CD4-positive, alpha-beta T cell (primary cell): ENCODE measurements at places on chromosomes 5 and 9.

DNA sequence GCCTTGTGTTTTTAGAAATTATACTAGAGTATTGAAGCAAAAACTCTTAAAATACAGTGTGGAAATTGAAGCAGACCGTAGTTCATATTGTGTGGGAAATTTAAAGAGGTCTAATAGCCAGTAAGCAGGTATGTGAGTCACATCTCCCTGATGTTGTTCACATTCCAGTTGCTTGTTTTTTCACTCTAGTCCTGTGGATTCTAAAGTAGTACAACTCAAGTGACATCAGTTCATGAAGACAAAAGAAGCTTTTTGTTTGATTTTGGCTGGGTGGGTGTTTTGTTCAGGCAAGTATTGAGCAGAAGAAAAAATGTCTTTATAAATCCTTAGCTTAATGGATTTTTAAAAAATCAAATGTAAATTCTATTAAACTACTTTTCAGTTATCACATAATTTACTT, 216.2 kb downstream of the MAN2A1 start:
- DNase-seq, result no peak

DNA sequence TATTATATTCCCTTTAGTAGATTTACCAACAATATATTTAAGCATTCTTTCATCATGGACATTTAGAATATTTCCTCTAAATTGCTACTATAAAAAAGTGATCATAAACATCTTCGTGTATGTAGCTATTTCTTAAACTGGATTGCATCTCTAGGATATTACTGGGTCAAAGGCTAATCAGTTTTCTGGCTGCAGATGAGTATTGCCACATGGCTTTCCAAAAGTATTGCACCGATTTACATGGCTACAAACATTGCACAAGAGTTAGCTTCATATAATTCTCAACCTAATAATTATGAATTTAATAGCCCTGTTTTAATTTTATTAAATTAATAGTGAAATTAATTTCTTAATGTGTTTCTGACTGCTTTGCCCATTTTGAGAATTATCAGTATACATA, 183.4 kb downstream of the DMRT2 start:
- DNase-seq, result no peak

GRCh38 chr9:69971643-69972449, 71.8 kb upstream of the MAMDC2 start:
- peak; percentile 26 for DNase-seq

DNA sequence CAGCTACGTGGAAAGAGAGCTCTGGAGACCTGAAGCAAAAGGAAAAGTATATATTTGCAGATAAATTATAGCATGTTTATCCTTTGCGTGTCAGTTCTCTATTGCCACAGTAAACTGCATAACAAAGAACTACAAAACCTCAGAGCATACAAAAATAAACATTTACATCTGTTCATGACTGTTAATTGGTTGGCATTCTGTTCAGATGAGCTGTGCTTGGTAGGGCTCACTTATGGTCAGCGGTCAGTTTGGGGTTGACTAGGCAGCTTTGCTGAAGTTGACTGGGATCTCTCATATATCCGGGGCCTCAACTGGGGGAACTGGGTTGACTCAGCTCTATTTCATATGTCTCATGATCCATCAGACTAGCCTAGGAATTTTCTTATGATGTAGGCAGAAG, 257.7 kb downstream of the TLE1 start:
- no peak for DNase-seq

GRCh38 chr9:119337573-119337972, 31.7 kb downstream of the BRINP1 start:
- no peak for DNase-seq

DNA sequence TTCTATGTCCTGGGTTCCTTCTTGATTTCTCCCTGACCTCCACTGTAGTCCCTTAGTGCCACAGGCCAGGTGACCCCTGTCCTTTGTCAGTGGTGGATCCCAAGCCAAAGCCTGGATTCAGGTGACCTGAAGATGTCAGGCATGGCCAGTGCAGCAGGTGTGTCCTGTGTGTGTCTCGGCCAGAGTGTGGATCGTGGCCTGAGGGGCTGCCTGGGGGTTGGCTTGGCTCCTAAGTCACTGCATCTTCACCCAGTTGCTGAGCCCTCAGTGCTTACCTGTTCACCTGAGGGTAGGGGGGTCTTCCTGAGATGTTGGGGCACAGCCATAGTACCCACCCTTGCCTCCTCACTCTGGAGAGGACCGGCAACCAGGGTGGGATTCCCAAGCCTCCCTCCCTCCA, 61.8 kb upstream of the PITX1 start:
- no peak for DNase-seq

DNA sequence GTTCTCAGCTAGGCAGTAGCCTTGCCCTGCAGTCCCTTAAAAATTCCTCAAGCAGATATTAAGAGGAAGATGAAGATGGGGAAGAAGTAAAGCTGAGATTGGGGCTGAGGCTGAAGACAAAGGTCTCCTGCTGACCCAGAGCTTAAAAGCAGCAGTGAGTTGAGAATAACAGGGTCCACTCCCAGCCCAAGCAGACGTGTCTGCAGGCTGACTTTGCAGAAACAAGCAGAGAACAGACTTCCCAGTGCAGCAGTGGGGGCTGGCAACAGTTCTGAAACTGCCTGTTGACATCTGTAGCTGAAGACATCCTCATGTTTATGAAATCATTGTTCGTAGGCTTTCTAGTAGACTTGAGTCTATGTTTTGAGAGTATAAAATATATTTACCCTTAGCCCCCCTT, 1.1 kb downstream of the CTXN3 start:
- DNase-seq, result no peak

DNA sequence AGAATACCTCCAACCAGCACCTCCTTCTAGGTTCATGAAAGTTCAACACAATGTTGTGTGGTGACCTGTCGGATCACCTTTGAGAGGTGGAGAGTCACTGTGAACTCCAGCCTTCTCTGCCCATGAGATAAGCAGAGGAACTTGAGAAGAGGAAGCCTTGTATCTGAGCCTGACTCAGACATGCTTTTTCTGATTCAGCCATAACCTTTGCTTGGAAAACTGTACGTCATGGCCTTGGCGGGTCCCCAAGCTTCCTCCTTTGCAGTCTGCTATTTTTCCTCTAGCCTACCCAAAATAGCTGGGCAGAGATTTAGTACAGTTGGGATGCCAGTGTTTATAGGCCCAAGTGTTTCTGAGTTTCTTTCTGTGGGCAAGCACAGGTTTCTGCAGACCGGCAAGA, 274.7 kb downstream of the CETN3 start:
- DNase-seq, result no peak

- DNase-seq, result no peak
Observed at GRCh38 chr5:169168280-169168679, 132.7 kb downstream of the SLIT3 start.

DNA sequence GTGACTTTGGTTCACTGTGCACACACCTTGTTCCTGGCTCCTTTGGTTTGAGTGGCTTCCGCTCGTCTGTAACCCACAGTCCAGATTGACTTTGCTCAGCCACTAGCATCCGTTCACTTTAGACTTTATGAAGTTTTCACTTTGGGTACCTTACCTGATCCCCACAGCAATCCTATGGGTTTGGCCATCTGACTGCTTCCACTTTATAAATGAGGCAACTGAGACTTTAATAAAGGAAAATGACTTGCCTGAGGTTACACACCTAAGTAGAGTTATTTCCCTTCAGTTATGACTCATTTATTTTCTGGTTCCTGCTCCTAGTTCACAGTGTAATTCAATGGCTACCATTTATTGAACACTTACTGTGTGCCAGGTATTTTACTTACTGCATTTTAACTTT, 94.2 kb upstream of the SAP30L start:
- no peak for DNase-seq
